ENCODE measurements at places on chromosomes 7 and 10. TPM values are rescaled to one million over a fixed set of nuclear protein-coding genes. Genes with fewer than 3 reads are reported as not detected.
A peak's percentile ranks its signal among the peaks of the same experiment; 100 is the strongest.

Gene FANK1
- total RNA-seq = not detected

DNA sequence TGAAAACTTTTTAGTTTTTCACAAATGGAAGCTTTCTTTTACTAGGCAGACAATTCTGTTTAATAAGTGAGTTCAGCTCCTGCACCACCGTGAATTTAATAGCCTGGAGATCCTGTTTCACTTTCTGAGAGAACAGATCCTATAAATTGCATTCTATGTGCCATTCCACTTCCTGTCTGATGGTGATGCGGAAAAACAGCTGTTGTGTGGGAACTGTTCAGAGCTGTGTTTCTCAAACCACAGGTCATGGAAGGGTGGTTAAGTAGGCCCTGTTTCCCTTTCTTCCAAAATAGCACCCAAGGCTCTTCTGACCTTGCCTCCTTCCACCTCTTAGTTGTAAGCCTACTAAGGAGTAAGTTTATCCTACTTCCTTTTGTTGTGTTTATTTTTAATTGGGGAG, 97.2 kb upstream of the DKK1 start:
- DNase-seq = no peak

- DNase-seq = no peak
Observed at GRCh38 chr10:52491246-52491995, 177.3 kb downstream of the DKK1 start.

Gene LRRD1
- not detected for total RNA-seq

DNA sequence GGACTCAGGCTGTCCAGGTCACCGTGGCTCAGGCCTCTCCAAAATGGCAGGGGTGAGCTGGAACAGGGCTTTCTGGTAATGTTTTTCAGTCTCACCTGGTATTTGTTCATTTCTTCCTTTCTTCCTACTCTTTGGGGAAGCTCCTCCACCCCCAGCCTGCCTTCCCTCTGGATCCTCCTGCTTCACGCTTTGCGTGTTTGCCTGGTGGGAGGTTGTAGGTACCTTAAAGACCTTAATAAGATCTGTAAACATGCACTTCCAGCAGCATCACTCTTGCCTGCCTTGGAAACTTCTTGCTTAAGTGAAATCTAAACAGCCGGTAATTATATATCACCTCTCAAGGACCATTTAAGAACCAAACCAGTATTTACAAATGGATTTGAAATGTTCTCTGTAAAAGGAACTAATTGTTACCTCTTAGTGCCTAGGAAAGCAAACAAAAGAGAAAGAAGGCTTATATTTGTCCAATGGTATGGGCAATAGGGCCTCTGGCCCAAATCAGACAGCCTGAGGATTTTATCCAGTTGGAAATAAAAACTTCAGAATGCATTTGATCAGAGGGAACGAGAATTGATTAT, 339.9 kb downstream of the CCSER2 start:
- DNase-seq = no peak

Gene NPC1L1
- total RNA-seq = not detected

DNA sequence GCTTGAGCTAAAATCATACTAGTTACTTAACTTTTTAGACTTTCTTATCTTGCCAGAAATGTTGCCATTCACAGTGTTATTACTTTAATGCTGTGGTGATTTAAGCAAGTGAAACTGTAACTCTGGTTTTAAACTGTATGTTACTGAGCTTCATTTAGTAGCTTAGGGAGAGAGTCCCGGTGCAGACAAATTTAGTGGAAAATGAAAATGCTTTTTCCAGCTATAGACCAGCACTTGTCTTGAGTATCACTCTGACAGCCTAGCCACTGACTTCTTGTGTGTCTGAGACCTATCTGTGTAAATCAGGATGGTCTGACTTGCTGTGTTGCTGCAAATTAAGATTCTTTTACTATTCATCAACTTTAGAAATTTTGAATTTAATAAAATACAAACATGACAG, 200.8 kb downstream of the CACNB2 start:
- no peak for DNase-seq

Gene PTPRZ1
- not detected for total RNA-seq

DNA sequence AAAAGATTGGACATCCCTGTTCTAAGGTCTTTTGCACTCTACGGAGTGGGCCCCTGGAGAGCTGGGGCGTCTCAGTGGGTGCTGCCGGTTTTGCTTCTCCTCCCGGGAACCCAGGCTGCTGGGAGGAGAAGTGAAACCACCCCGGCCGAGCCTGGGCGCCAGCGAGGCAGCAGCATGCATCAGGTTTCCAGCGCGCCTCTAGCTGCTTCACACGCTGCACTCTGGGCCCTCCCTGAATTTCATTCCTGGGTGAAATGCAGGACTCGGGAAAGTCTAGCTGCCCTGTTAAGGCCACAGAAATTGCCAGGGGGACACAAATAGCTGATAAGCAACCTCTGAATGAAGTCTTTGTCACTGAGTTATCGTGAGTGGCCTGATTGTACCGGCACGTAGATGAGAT, 127.4 kb downstream of the TRRAP start:
- no peak for DNase-seq

DNA sequence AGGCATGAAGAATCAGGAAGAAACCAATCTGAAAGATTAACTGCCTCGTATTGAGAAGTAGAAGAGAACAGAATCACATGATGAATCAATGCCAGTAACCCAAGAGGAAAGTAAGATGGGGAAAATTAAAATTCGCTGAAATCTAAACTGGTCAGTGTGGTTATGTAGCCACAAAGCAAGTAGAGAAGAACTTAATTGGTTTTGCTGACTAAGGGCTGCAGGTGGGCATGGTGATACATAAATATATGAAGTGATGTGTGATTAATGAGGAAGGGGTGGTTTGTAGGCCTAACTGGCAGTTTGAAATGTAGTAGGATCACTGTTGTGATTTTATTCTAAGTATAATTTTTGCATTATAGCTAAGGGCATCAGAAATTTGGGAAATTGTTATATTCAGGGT, 83.5 kb upstream of the LRRTM3 start:
- DNase-seq = no peak

DNA sequence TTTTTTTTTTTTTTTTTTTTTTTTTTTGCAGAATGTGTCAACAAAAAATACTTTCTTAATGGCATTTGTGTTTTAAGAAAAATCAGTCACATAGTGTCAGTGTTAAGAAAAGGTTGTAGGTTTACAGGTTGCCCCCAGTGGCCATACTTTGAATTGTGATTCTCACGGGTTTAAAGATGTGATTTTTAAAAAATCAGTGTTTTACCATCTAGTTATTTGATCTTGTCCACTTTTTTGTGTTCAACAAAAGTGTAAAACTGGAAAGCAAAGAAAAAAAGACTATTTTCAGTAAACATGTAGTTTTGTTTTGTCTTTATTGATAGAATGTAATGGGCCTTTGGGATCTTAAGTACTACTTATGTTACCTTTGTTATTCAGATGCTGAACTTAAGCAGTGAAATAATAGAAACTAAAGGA, 25.7 kb downstream of the SUV39H2 start:
- DNase-seq = peak; percentile 21
